ENCODE measurements at places on chromosomes 5 and 9. TPM values are rescaled to one million over a fixed set of nuclear protein-coding genes. Genes with fewer than 3 reads are reported as not detected.

Gene SLC26A2
- total RNA-seq: 5.3 TPM

- no peak for DNase-seq
Measured at GRCh38 chr9:31799953-31800609, 584.4 kb upstream of the ACO1 start.

DNA sequence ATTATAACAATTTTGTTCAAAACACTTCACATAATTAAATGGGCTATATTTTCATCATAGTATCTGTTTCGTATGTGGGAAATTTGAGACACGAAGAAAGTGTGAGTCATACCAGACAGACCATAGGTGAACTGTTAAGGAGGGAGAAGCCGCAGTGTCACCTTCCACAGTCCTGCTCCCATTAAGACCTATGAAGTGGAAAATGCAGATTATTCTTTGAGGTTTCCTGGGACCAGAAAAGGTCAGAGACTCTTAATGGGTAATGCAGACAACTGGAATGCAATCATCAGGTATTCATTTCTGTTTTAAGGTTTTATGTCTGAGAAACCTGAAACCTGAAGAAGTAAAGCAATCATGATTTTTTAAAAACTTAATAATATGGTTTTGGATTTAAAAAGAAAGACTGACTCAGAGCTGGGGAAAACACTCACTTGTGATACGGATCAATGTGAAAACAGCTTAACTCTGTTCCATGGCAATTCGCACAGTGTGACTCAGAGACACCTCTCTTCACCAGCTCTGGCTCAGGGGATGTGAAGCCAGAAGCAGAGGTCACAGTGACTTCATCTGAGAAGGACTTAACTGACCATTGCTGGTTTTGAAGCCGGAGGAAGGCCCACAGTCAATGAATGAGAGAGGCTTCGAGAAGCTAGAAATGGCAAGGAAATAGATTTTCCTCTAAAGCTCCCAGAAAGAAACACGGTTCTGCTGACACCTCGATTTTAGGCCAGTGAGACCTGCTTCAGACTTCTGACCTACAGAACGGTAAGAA, 17.2 kb upstream of the GCNT1 start:
- peak; percentile 70 for DNase-seq

- no peak for DNase-seq
Measured at GRCh38 chr5:7970816-7971215, 101.9 kb downstream of the MTRR start.

DNA sequence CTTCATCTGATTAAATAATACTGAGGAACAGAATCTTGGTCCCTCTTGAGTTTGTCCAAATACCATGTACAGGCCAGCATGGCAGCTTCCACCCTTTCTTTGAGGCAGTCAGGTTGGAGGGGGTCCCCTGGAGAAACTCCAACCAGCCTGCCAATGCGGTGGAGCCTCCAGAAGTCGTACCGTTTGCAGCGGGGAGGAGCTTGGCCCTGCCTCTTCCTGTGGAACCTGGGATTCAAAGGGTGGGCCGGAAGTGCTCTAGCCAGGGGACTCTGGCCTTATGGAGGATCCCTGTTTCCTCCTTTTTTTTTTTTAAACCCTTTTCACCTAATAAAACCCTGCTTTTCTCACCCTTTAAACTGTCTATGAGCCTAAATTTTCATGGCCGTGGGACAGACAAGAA, 216.3 kb upstream of the ZNF608 start:
- DNase-seq: no peak

GRCh38 chr9:75186767-75187380, 98.6 kb downstream of the OSTF1 start:
- no peak for DNase-seq

- DNase-seq: peak; percentile 65
Measured at GRCh38 chr5:96807075-96807654, 580 bp downstream of the ERAP1 start.

- peak; percentile 26 for DNase-seq
Measured at GRCh38 chr9:137745541-137745991, 126.8 kb downstream of the EHMT1 start.

Measured in activated CD4-positive, alpha-beta T cell treated with anti-CD3 and anti-CD28 coated beads for 36 hours (primary cell).